Testis (tissue), 5 donors: ENCODE measurements at places on chromosomes 2 and 18. TPM values are rescaled to one million over a fixed set of nuclear protein-coding genes. Genes with fewer than 3 reads are reported as not detected.

The TSPYL6 gene
- total RNA-seq = 38.3 TPM

DNA sequence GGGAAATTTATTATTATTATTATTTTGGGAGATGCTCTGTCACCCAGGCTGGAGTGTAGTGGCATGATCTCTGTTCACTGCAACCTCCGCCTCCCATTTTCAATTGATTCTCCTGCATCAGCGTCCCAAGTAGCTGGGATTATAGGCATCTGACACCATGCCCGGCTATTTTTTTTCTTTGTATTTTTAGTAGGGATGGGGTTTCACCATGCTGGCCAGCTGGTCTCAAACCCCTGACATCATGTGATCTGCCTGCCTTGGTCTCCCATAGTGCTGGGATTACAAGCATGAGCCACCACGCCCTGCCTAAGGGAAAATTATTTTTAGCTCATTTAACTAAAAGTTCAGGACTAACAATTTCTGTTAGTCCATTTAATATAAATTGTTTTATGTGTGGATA lies 109.2 kb upstream of the SESTD1 start:
- no peak for DNase-seq

- no peak for DNase-seq
Measured at GRCh38 chr2:119385466-119385865, 18.7 kb downstream of the DBI start.

- no peak for DNase-seq
Measured at GRCh38 chr2:218833023-218833609, 1.5 kb upstream of the PRKAG3 start.

The FAM161A gene
- 13.3 TPM for total RNA-seq

GRCh38 chr2:52431352-52431760 lies 1336.2 kb upstream of the CHAC2 start:
- no peak for DNase-seq

GRCh38 chr2:58387701-58388100 lies 146.6 kb upstream of the FANCL start:
- no peak for DNase-seq
